ENCODE measurements at places on chromosomes 1 and 21. TPM values are rescaled to one million over a fixed set of nuclear protein-coding genes. Genes with fewer than 3 reads are reported as not detected.

SLC26A9 gene
- polyA plus RNA-seq = not detected

GRCh38 chr1:42765832-42766740 lies 742 bp downstream of the P3H1 start:
- peaks cover 4% of the 10 kb centered on the region for H3K36me3 ChIP-seq
- peak; percentile 83 for DNase-seq
- peak overlapping the region; percentile 79 for H3K27ac ChIP-seq
- no peaks in the 10 kb centered on the region for H3K27me3 ChIP-seq
- no peaks in the 10 kb centered on the region for H3K4me1 ChIP-seq
- peak overlapping the region; percentile 77 for H3K4me3 ChIP-seq

GRCh38 chr1:115712911-115713609 lies 55.5 kb downstream of the CASQ2 start:
- H3K27me3 ChIP-seq = peaks cover 43% of the 10 kb centered on the region
- H3K36me3 ChIP-seq = no peaks in the 10 kb centered on the region
- DNase-seq = no peak
- H3K4me3 ChIP-seq = no peak overlapping the region

DNA sequence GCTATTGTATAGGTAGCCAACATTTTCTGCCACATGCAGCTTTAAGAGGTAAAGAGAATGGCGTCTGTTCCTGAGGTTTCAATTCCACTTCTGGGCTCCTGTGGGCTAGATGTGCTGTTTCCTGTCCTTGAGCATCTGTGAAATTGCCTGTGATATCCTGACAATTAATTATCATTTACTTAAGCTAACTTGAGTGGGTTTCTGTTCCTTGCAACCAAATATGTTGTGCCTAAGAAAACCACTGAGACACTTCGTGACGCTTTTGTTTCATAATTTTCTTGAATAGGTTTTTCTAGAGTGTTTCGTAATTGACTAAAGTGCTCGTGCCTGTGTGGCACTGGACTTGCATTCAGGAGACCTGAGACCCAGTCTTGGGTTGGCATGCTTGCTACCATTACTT lies 127.3 kb upstream of the POU3F1 start:
- no peak overlapping the region for H3K4me3 ChIP-seq
- no peaks in the 10 kb centered on the region for H3K4me1 ChIP-seq
- H3K27me3 ChIP-seq = no peaks in the 10 kb centered on the region
- no peak for DNase-seq
- H3K27ac ChIP-seq = no peak overlapping the region

MAEL gene
- polyA plus RNA-seq = not detected

GRCh38 chr1:156549390-156549789 lies 23.0 kb downstream of the IQGAP3 start:
- no peaks in the 10 kb centered on the region for H3K4me1 ChIP-seq
- H3K27ac ChIP-seq = no peak overlapping the region
- no peaks in the 10 kb centered on the region for H3K27me3 ChIP-seq
- H3K36me3 ChIP-seq = peaks cover 14% of the 10 kb centered on the region
- DNase-seq = no peak
- H3K4me3 ChIP-seq = no peak overlapping the region

MMEL1 gene
- polyA plus RNA-seq = 0.20 TPM

GRCh38 chr1:159938211-159938852 lies 7.1 kb downstream of the IGSF9 start:
- H3K36me3 ChIP-seq = no peaks in the 10 kb centered on the region
- no peak for DNase-seq
- no peak overlapping the region for H3K4me3 ChIP-seq
- H3K27ac ChIP-seq = no peak overlapping the region

GRCh38 chr1:183276386-183277080 lies 90.5 kb downstream of the LAMC2 start:
- H3K36me3 ChIP-seq = no peaks in the 10 kb centered on the region
- H3K4me3 ChIP-seq = no peak overlapping the region
- no peak overlapping the region for H3K27ac ChIP-seq
- DNase-seq = no peak
- peaks cover 31% of the 10 kb centered on the region for H3K4me1 ChIP-seq

MEAF6 gene
- 36.4 TPM for polyA plus RNA-seq

DNA sequence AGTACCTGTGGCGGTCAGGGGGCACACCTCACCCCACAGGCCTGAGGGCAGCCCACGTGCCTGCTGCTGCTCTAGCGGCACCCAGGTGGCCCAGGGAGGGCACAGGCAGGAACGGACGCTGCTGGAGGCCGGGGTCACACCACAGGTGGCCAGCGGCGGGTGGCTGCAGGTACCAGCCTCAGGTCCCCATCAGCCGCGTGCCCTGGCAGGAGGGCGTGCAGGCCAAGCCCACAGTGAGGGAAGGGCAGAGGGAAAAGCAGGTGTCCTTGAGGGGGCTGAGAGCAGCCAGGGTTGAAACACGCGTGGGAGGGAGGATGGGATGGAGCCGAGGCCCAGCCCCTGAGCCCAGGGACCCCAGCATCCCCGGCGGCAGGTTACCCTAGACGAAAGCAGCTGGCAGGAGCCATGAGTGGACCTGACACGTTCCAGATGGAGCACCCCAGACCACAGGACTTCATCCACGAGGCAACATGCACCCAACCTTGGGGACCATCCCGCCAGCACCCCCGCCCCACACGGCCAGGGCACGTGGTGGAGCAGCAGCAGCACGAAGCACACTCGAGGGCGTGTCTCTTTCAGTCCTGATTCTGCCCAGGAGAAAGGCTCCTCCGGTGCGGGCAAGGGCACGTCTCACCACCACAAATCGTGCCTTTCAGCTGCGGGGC lies 3.7 kb downstream of the SLC19A1 start:
- no peak overlapping the region for H3K27ac ChIP-seq
- H3K4me1 ChIP-seq = peaks cover 7% of the 10 kb centered on the region
- no peak overlapping the region for H3K4me3 ChIP-seq
- H3K36me3 ChIP-seq = peaks cover 3% of the 10 kb centered on the region
- no peak for DNase-seq
- H3K27me3 ChIP-seq = no peaks in the 10 kb centered on the region

DNA sequence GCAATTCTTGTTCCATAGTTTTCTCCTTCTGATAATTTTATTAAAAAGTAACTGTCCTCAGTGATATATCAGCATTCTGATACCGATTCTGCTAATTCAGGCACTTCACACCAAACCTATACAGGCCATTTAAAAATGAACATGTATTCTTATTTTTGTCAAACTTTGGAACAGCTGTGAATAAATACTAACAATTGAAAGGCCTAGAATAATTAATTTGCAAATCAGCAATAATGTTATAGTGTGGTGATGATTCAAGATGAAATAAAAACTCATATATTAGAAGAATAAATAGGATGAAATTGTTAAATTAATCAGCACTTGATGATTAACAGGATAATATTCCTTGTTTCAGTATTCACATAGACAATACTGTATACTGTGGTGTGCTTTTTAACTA lies 9.9 kb downstream of the CDKN2C start:
- DNase-seq = no peak
- no peaks in the 10 kb centered on the region for H3K36me3 ChIP-seq
- no peak overlapping the region for H3K4me3 ChIP-seq
- H3K4me1 ChIP-seq = peaks cover 4% of the 10 kb centered on the region
- H3K27me3 ChIP-seq = no peaks in the 10 kb centered on the region

KRTAP7-1 gene
- not detected for polyA plus RNA-seq

TLCD4 gene
- 0.16 TPM for polyA plus RNA-seq

DNA sequence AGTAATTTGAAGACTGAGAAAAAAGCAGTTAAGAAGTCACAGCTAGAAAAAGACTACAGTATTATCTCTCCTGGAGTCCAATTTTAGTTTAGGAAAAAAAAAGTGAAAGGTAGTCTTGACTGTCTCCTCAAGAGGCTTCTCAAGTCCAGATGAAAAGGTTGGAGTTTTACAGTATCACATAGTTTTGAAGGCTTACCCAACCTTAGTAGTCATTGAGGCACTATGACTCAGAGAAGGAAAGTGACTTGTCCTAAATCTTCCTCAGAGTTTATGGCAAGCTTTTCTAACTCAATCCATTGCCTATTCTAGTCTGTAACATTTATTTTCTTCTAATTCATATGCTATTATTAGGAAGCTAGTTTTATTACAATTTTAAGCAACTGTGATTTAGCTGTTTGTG lies 174.9 kb downstream of the DPYD start:
- H3K36me3 ChIP-seq = no peaks in the 10 kb centered on the region
- H3K27me3 ChIP-seq = no peaks in the 10 kb centered on the region
- no peak overlapping the region for H3K27ac ChIP-seq
- DNase-seq = peak; percentile 62
- H3K4me1 ChIP-seq = no peaks in the 10 kb centered on the region

- no peak overlapping the region for H3K4me3 ChIP-seq
- no peak overlapping the region for H3K27ac ChIP-seq
- no peaks in the 10 kb centered on the region for H3K4me1 ChIP-seq
- DNase-seq = no peak
- H3K27me3 ChIP-seq = no peaks in the 10 kb centered on the region
Observed at GRCh38 chr21:15557925-15558324, 171.9 kb upstream of the USP25 start.

DNA sequence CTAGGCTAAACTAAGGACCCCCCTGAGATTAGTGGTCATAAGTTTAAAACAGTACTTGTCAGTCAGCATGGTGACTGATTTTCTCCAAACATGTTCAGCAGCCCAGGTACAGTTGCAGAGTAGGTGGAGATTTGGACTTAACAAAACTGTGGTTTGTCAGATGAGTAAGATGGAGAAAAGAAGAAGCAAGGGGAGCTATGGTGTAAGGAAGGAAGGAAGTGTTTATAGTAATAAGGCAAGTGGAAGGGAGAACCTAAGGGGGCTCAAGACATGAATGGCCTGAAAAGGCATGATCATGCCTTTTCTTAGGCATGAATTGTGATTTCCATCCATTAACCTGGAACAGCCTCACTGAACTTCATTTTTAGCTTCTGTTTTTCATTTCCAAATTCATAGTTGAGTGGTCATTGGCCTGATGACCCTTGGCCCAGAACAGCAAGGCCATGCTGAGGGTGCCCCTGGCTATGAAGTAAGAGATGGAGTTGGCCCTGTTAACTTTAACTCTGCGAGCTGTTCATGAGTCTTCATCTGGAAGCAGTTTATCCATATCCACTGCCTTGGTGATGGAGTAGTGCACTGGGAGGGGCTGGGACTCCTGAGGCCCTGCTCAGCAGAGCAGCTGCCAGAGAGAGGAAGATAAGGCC lies 60.7 kb downstream of the LRRC8D start:
- H3K27ac ChIP-seq = no peak overlapping the region
- no peak for DNase-seq
- peaks cover 3% of the 10 kb centered on the region for H3K36me3 ChIP-seq
- no peaks in the 10 kb centered on the region for H3K27me3 ChIP-seq

ESRRG gene
- polyA plus RNA-seq = 0.17 TPM

GRCh38 chr1:201946224-201946908 lies at the start of gene LMOD1:
LMOD1 (minus strand) TSS chr1:201946548; CDS start chr1:201946340, 208 bp downstream.
- H3K27ac ChIP-seq = peak within 1 kb of the TSS; percentile 91
- peak; percentile 98 for DNase-seq
- H3K4me1 ChIP-seq = peaks cover 26% of the 10 kb centered on the region
- H3K36me3 ChIP-seq = peaks cover 3% of the 10 kb centered on the region
- H3K4me3 ChIP-seq = peak within 1 kb of the TSS; percentile 72
- no peaks in the 10 kb centered on the region for H3K27me3 ChIP-seq

All from IMR-90 (cell line).